ENCODE measurements at places on chromosomes 6 and 20.

GRCh38 chr20:61419501-61419900 is 167.4 kb downstream of the CDH4 start:
- DNase-seq, result no peak

DNA sequence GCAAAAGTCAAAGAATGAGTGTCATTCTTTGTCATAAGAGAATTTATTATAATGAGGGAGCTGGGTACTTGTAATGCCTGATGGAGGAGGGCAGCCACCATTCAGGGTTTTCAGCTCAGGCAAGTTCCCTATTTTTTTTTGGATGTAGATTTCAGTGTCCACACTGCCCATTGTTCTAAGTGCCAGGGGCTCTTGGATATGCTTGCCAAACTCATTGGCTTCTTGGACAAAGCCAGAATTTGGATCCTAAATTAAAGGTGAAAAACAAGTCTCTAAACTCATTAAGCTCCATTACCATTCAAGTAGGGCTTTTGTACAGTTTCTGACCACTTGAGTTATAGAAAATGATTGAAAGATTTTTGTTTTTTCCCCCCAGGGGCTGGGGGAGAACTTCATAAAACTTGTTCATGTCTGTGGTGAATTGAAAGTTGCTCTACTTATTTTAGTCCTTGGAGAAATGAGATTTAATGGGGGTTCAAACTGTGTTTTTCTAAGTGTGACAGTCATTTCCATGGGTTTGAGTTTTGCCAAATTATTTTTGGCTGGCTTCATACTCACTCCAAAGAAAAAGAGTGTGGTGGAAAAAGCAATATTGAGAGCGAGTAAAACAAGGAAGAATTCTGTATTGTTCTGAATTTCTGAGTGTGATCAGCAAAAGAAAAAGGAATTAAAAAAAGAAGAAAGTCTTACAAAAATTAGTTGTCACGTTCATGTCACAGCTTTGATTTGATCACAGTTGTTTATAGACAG is 46.0 kb downstream of the TIAM2 start:
- DNase-seq, result no peak

DNA sequence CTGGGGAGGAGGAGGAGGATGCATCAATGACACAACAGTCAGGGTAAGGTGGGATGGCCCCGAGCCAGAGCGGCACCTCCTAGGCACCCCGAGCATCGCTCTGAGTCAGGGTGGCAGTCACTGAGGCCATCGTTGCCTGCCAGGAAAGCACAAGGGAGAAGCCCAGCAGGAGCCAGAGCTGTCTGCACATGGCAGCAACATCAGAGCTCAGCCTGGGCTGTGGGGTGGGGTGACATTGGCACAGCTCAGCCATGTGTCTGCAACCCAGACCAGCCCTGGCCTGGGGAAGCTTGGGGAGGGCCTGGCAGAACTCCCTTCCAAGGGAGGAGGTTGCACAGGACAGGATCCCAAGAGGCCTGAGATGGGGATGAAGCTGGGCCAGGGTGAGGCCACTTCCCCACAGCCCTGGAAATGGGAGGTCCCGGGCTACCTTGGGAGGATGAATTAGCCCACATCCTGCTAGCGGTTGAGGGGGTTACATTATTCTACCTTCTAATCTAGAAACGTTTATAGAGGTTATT is 255.6 kb downstream of the MAFB start:
- DNase-seq, result no peak

DNA sequence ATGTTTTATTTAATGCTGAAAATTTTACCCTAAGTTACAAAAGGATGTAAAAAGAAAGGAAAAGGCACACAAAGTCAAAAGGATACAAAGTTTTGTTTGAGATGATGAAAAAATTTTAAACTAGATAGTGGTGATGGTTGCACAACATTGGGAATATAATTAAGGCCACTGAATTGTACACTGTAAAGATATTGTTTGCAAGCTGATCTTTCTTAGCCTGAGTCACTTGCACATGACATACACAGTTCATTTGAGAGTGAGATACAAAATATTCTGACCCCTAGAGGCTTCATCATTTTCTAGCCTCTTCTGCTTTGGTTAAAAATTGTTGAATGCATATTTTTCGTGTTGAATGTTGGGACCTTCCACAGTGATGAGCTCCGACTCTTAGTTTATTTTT is 462.6 kb downstream of the HDGFL1 start:
- DNase-seq, result no peak

GRCh38 chr20:42492290-42492689 is 697.4 kb downstream of the PTPRT start:
- DNase-seq, result no peak

DNA sequence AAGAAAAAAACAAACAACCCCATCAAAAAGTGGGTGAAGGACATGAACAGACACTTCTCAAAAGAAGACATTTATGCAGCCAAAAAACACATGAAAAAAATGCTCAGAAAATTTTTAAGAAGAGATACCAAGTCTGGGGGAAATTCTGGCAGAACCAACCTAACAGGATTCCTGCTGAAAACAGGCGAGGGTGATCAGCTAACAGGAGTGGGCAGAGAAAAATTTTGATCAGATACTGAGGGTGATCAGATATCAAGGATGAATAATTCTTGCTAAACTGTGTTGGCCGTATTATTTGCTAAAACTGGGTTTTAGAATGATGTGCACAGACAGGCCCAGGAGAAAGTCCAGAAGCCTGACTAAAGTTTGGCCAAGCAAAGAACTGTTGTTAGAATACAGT is 557.3 kb downstream of the CD109 start:
- no peak for DNase-seq

DNA sequence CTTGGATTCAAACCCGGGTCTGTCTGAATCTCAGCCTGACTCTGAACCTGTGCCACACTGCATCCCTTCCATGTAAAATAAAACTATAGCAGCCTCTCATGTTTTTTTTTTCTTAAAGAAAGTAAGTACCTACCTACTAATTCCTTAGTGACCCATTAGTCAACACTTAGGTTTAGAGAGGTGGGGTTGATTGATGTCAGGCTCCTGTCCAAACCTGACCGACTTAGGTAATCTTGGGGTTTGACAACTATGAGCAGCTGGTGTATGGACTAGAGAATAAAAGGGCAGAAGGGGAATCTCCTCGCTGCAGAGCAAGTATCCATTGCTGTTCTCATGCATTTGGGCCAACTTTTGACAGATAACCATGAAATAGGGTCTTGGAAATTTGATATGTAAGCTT is 6.5 kb downstream of the NKAIN2 start:
- DNase-seq, result no peak

- DNase-seq, result peak; percentile 66
These were observed 96.4 kb upstream of the DUSP22 start for GRCh38 chr6:195861-196360.

DNA sequence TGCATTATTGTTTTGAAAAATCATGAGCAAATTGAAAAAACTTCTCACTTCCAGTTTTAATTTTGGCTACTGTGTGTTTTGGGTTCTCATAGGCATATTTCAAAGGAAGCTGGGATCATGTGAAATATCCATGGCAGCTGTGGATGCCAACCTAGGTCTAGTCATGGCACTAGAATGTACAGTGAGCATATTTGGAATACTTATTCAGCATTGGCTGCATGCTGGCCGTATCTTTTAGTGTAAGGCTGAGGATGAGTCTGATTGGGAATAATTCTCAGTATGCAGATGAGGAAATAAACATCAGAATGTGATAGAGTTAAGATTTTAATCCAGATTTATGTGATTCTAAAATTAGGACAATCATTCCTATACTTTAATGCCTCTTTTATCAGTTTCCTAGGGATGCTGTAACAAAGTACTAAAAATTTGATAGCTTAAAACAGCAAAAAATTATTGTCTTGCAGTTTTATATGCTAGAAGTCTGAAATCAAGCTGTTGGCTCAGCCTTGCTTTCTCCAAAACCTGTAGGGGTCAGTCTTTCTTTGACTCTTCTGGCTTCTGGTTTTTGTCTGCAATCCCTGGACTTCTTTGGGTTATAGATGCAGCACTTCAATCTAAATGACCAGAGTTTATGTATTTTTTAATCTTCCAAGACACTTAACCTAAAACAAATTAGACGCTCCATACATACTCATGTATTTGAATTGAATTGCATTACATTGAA is 37.7 kb upstream of the DEFB112 start:
- DNase-seq, result no peak
